ENCODE measurements at places on chromosomes 7 and 10.

DNA sequence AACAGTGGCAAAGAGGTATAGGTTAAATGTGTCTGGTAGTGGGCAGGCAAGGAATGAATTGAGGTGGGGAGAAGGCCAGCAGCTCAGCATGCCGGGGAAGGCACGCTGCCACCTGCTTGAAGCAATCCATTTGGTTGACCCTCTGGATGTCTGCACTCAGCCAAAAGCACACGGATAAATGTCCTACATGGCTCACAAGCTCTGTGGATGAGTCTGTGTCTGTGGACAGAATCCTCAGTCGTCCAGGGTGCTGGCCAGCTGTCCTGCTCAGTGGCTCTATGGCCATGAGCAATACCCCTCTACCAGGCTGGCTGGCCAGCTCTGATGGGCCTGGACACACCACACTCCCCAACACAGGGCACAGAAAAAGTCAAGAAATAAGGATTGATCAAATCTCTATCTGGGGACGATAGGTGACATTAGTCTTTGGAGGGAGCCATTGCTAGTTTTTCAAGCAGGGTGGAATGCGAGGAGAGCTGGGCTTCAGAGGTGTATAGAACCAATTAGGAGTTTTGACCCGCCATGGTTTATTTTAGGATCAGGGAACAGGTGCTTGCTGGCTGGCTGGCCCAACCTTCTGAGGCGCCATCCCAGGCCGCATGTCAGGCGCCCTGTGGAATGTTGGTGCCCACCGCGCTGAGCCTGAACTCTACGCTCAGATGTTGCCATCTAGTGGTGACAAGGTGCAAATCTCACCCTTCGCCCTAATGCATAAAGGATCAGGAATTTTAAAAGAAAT, 493.4 kb downstream of the TNS3 start:
- peak; percentile 34 for DNase-seq

GRCh38 chr7:67407392-67408071, 410.9 kb downstream of the TYW1 start:
- DNase-seq, result no peak

GRCh38 chr10:31508882-31509281, 189.9 kb downstream of the ZEB1 start:
- peak; percentile 63 for DNase-seq

- DNase-seq, result no peak
Observed at GRCh38 chr10:70921285-70921684, 32.9 kb upstream of the PCBD1 start.

- no peak for DNase-seq
Observed at GRCh38 chr10:119942973-119943372, 50.4 kb downstream of the SEC23IP start.

GRCh38 chr7:18724318-18724717, 228.8 kb downstream of the HDAC9 start:
- no peak for DNase-seq

DNA sequence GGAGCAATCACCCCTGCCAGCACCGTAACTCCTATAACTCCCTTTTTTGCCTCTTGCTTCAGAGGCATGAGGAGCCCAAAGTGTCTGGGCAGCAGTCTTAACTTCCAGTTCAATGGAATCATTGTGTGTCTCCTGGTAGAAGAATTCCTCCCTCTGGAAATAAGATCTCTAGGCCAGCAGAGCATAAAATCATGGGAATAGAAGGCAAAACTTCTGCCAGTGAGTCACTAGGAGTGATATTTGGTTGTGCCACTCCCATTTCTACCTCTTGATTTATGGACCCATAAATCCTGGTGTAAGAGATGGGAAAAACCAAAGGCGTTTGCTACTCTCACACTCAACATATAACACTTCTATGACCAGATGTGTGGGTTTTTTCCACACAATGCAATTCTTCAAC, 104.9 kb upstream of the FAM180A start:
- DNase-seq, result peak; percentile 78

GRCh38 chr10:116891208-116891607, 41.9 kb downstream of the ENO4 start:
- DNase-seq, result peak; percentile 81

DNA sequence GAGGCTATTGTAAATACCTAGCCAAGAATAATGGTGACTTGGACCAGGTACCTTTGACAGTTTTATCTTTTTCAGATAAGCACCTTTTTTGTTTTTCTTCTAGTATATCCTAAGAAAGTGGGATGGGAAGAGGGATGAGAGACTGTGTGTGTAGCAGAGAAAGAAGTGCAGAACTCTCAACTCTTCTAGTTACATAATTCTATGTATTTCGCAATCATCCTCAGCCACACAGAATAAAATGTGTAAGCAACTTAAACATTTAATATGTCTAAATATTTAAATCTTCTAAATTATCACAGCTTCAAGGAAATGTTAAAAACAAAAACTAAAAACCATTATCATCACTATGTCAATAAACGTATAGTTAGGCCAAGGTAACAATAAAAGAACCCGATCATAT, 42.6 kb upstream of the GSAP start:
- DNase-seq, result no peak

DNA sequence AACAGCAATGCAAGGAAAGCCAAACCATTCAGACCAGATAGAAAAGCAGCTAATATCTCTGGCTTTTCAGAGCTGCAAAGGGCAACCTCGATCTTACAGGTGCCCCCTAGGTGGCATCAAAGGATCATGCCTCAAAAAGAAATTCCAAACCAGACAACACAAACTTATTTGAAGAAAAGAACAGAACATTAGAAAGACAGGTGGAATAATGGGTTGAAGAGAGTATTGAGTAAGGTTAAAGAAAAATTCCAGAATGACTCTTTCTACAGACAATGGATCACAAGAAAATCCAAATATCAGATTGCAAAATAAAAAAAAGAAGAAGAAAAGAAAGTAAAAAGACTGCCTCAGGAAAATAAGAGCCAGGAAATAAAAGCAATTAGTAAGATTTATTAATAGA, 213.7 kb downstream of the ELMO1 start:
- no peak for DNase-seq

DNA sequence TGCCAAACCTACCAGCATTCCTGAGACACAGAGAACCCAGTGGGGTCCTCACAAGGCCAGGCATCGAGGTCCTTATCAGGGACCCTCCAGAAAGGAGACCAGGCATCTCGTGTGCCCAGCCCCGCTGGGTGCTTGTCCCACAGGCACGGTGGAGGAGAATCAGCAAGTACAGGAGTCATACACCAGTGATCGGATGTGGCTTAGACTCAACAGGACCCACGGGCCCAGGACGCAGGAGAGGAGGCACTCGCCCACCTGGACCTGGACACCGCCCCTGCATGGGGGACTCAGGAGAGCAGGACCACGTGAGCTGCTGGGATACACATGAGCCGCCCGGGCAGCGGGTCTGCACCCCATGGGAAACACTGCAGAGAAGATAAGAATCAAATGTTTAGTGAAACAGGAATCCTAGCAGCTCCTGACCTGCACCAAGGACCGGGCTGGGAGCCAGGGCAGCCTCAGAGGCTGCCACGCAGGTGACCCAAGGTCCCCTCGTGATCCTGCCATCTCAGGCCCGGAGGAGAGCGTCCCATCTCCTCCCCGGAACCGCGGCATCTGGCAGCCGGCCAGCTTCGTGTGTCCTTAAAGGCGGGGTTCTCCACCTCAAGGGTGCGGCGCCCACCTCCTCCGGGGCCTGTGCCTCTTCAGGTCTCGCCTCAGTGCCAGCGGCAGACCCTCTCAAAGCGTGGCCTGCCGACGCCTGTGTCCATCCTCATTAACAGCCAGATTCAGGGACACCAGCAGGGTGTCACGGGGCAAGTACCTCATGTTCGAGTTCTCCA, 59.2 kb downstream of the FOXL3 start:
- DNase-seq, result no peak

DNA sequence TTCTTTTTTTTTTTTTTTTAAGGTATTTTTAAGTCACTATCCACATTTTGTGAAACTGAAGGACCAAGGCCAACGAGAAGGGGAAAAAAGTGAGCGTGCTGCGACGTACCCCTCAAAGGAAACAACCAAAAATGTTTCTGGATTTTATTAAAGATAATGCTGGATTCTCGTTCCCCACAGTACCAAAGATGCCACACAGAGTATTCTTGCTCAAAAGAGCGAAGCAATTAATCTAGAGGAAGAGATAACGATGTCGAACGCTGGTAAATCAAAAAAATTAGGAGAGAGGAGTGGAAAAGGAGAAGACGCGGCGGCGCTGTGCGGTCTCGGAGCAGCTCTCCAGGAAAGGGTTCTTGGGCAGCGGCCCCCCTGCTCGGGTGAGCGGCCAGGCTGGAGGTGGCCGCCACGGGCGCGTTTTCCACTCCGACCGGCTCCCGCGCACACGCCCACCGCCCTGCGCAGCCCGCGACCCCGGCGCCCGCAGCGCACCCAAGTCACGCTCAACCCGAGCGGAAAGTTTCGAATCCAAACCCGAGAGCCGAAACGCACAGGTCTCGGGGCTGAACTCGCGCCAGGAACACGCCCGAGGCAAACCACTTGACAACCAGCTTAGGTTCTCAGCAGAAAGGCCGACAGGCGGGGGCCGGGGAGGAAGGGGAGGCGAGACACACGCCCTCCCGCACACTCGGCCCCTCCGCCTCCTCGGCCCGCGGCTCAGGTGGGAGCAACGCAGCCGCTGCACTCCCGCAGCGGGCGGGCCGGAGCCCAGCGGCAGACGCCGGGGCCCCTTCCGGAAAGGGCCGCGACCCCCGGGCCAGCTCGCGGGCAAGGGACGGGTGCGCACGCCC, 989 bp downstream of the SRPK2 start:
- DNase-seq, result peak; percentile 35

GRCh38 chr7:37674531-37674930, 9.0 kb upstream of the GPR141 start:
- no peak for DNase-seq

DNA sequence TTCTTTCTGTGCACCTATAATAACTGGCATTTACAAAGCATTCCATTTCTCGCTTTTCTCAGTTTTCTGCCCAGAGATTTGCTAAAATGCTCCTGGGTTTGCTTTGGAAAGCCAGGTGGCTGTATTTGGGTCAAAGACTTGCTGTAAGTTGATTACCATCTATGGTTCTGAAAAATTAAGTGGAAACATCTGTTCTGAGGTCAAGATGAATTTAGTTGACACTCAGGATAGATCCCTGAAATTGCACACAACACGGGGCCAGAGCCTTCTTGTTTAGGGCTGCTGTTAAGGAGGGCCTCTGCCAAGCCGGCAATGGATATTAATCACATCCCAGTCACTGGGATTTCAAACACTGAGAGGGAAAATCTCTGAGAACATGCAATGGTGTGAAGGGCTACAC, 111.6 kb upstream of the GLI3 start:
- DNase-seq, result peak; percentile 3

DNA sequence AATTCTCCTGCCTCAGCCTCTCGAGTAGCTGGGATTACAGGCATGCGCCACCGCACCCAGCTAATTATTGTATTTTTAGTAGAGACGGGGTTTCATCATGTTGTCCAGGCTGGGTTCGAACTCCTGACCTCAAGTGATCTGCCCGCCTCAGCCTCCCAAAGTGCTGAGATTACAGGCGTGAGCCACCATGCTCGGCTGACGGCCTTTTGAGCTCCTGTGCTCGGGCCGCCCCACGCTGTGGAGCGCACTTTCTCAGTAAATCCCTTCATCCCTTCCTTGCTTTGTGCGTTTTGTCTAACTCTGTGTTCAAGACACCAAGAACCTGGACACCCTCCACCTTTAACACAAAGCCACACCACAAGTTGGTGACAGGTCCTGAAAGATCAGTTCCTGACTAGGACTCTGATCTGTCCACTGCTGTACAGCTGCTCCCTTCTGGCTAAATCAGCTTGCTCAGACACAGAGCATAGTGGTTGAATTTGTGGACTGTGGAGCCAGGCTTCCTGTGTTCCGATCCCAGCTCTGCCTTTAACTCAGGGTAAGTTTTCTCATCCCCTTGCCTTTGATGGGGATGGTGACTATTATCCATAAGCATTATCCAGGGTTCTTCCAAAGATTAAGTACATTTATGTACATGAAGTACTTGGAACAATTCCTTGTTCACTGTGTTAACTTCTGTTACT, 20.1 kb downstream of the CHST3 start:
- DNase-seq, result no peak

DNA sequence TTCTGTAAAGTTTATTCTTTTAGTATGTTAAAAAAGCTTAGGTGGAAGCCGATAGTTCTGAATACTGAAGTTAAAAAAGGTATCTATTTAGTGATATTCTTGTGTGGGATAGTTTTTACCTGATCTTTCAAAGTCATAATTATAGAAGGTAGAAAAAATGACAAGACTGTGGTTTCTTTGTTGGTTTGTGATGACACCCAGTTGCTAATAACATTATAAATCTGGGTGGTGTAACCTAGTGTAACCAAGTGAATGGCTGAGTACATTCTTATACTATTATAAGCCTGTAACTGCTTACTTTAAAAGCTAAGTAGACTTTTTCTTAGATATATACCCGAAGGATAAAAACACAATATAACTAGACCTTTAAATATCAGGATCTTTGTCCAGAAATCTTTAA, 2.3 kb downstream of the CDK13 start:
- DNase-seq, result peak; percentile 9

- no peak for DNase-seq
Observed at GRCh38 chr10:13515467-13515866, 13.3 kb downstream of the BEND7 start.

GRCh38 chr7:101781439-101781838, 36.0 kb upstream of the CUX1 start:
- no peak for DNase-seq

- no peak for DNase-seq
Observed at GRCh38 chr10:45417746-45418145, 43.7 kb downstream of the ALOX5 start.

- no peak for DNase-seq
Observed at GRCh38 chr7:138067774-138068173, 8.5 kb upstream of the AKR1D1 start.

- no peak for DNase-seq
Observed at GRCh38 chr7:87129848-87130247, 22.4 kb upstream of the DMTF1 start.

DNA sequence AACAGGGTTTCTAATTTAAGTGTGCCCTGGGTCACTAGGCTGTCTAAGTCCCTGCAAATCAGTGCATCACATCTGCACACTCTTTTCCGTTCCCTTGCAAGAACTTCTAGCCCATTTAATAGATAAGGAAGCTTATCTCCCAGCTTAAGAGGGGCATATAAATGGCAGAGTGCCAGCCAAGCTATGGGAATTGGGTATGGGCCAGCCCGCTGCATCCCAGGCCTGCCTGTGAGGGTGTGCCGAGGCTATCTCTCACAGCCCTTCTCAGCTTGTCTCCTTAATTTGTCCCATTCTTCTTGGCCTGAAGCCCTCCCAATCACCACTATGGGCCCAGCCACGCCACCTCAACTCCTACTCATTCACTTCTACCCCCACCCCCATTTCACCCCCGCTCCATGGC, 14.7 kb downstream of the AQP1 start:
- no peak for DNase-seq

GRCh38 chr10:85137253-85137652, 808.9 kb downstream of the CCSER2 start:
- no peak for DNase-seq

GRCh38 chr10:103692436-103692951, 162.9 kb downstream of the SH3PXD2A start:
- no peak for DNase-seq
